ENCODE measurements at places on chromosomes 16 and 17.

GRCh38 chr17:80605326-80606066, 60.9 kb downstream of the RPTOR start:
- DNase-seq, result no peak

DNA sequence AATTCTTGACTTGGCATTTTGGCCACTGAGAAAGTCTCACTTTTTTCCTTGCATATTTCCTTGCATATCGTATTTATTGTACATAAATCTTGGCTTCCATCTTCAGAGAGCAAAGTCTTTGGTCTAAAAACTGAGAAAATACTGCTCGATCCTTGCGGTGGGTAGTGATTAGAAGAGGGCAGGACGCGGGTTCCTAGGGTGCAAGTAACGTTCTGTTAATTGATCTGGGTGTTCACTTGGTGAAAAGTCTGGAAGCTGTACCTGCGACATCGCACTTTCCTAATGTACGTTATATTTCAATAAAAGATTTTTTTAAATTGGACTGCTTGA, 758 bp upstream of the UBALD2 start:
- no peak for DNase-seq

DNA sequence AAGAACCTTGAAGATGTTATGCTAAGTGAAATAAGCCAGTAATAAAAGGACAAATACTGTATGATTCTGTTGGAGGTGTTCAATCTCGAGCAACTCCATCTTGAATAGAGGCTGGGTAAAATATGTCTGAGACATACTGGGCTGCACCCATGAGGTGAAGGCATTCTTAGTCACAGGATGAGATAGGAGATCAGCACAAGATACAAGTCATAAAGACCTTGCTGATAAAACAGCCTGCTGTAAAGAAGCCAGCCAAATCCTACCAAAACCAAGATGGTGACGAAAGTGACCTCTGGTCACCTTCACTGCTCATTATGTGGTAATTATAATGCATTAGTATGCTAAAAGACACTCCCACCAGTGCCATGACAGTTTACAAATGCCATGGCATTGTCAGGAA, 98.1 kb downstream of the RGS9 start:
- no peak for DNase-seq

DNA sequence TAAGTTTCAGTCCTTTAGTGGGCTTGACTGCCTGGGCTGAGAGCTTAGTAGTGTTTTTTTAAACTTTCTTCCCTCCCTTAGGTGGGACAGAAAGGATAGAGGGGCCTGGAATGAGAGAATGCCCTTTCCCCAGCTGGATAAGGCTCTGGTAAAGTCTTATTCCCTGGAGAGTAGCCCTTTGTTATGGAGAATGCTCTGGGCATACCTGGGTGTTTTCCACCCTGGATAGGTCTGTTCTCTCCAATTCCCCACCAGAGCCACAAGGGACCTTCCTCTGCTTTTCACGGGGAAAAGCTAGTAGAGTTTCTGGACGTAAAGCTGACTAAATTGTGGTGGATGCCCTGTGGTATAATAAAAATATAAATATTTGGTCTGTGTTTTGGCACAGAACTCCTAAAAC, 164.1 kb downstream of the HS3ST4 start:
- DNase-seq, result no peak

DNA sequence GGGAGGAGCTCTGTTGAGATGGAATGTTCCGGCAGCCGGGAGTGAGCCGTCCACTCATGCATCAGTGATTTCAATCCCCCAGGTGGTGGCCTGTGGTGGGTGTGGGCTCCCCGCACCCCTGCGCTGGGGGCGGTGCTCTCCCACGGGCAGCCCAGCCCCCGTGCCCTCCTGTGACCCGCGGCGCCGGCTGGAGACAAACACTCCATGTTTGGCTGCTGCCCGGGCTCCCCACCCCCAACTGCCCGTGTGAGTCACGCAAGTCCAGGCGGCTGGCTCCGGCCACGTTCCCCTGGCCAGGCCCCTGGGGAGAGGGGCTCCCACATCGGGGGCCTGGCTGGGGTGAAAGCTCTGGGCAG, 29.4 kb downstream of the CACNA1H start:
- no peak for DNase-seq

GRCh38 chr17:37106049-37106448, 157.3 kb downstream of the AATF start:
- no peak for DNase-seq

- DNase-seq, result no peak
These were observed 312.1 kb downstream of the SOX9 start for GRCh38 chr17:72432881-72433280.

- no peak for DNase-seq
These were observed 267.1 kb downstream of the CBLN1 start for GRCh38 chr16:49014277-49015224.

DNA sequence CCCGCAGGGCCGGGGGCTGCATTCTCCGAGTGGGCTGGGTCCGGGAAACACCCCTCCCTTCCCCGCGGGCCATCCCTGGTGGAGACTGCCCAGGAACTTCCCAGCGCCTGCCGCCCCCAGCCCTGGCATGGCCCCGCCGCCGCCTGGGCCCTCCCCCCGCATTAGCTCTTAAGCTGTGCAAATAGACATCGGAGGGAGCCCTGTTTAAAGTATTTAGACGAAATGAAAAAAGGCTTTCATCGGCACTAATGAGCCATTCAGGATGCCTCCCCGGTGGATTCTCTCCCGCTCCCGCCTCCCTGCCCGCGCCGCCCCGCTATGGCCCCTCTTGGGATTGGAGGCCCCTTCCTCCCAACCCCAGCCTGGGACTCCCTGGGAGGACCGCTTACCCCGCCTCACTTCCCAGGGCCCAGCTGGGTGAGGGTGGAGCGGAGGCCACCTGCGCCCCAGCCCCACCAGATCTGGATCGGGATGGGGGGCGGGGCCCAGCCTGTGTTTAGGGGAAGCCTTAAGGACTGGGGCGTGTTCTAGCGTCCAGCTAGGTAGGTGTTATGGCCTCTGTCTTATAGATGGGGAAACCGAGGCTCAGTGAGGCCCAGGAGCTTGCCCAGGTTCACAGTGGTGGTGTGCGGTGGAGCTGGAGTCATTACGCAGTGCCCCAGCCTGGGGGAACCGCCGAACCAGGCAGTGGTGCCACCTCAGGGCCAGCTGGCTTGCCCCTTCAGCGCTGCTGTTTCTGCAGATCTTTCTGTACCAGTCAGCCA, 19.7 kb downstream of the SEZ6 start:
- DNase-seq, result no peak

DNA sequence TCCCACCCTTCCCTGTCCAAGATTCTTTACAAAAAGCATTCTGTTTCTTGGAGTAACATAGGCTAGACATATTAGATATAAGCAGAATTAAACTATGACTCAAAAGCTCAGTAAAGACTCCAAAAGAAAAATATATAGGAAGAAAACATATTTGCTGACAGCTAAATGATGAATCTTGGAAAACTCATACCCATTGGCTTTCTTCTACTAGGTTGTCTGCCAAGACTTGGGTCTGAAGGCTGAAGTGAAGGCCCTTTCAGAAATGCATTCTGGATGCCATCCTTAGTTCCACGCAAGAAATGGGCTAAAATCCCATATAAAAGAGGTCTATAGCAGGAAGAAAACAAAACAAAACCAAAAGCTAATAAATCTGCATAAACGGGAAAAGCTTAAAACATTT, 15.1 kb downstream of the CEP20 start:
- no peak for DNase-seq

GRCh38 chr17:75365009-75365930, 40.2 kb downstream of the GRB2 start:
- no peak for DNase-seq

- no peak for DNase-seq
These were observed 32.8 kb downstream of the FBXO31 start for GRCh38 chr16:87350681-87351319.

DNA sequence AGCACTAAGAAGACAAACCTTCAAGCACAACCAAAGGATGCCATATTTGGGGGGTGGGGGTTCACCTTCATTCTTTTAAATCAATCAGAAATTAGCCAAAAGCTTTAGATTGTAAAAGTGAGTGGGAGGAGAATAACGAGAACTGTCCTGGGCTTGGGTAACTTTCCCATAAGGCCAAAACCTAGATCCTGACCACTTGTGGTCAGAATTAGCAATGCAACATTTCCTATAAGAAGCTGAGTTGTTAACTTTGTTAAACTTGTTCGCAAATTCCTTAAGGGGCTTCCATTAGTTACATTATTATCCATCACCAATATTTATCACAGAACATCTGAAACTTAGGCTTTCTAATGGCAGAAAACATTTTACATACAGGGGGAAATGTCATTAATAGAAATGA, 25.1 kb downstream of the STAT5B start:
- no peak for DNase-seq

DNA sequence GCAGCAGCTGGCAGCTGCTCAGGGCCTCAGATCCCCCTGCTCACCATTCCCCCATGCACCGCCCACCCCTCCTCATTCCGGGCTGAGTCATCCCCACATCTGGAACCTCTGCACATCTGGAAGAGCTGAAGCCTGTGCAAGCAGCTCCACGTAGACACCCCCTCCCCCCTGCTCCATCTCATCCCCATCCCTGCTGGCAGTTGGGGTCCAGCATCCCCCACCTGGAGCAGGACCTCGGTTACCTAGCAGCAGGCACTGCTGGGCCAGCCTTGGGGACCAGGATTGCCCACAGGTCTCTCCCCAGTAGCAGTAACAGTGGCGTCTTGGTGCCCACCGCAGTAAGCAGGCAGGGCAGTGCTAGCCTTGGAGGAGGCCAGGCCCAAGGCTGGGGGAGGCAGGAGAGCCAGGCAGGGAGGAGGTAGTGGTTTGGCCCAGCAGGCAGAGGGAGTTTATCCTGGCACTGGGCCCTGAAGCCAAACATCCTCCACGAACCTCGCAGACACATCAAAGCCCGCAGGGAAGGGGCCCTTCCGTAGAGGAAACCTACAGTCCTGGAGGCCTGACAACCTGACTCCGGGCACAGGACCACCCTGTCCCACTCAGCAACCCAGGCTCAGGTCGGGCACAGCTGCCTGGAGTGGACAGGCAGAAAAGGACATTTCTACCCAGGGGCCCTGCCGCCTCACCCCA, 7.7 kb upstream of the TMEM92 start:
- no peak for DNase-seq

GRCh38 chr16:12891836-12892235, 9.6 kb upstream of the SHISA9 start:
- no peak for DNase-seq
